ENCODE measurements at places on chromosomes 7 and 10.

DNA sequence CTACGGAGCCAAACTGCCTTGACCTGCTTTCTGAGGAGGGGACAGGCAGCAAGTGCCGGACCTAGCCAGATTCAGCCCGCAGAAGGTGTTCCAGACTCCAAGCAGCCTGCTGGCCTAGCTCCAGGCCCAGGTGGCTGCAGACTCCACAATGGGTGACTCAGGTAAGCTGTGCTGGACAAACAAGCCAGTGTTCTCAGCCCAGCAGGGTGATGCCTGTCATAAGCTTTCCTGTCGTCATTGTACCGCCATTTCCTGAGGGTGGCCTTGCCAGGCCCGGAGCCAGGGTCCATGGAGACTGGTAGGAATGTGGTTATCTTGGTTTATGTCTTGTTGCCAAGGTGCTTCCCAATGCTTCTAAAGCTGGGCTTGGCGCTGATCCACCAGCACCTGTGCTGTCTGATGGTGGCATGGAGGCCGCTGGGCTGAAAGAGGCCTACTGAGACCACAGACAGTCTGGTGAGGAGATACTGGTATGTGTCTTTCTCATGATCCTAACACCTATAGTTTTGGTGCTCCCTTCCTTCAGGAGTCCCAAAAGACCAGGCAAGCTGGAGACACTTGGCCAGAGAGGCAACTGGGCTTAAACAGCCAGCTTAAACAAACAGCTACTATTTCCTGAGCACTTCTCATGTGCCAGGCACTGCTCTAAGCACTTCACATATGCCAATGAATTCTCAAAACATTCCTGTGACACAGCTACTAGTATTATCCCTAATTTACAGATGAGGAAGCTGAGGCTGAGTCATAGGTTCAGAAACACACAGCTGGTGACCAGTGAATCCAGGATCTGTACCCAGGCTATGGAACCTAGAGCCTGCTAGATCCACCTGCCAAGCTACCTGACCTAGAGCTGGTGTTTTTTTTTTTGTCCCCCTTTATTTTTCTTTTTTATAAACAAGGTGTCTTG is 42.0 kb downstream of the ZC3HC1 start:
- peaks cover 15% of the 10 kb centered on the region for H3K4me1 ChIP-seq
- DNase-seq: no peak
- H3K36me3 ChIP-seq: no peaks in the 10 kb centered on the region
- H3K27ac ChIP-seq: no peak overlapping the region
- no peaks in the 10 kb centered on the region for H3K27me3 ChIP-seq
- no peak overlapping the region for H3K4me3 ChIP-seq

GRCh38 chr7:80639011-80639410 is 569 bp downstream of the CD36 start:
- no peak for DNase-seq
- H3K36me3 ChIP-seq: no peaks in the 10 kb centered on the region
- no peak overlapping the region for H3K4me3 ChIP-seq
- no peak overlapping the region for H3K27ac ChIP-seq
- H3K27me3 ChIP-seq: no peaks in the 10 kb centered on the region
- no peaks in the 10 kb centered on the region for H3K4me1 ChIP-seq

- peak; percentile 3 for DNase-seq
- no peaks in the 10 kb centered on the region for H3K27me3 ChIP-seq
- H3K4me3 ChIP-seq: no peak overlapping the region
- H3K4me1 ChIP-seq: no peaks in the 10 kb centered on the region
Measured at GRCh38 chr7:147771344-147771743, 819.2 kb upstream of the C7orf33 start.

- H3K4me3 ChIP-seq: no peak overlapping the region
- H3K4me1 ChIP-seq: no peaks in the 10 kb centered on the region
- H3K27ac ChIP-seq: no peak overlapping the region
- no peaks in the 10 kb centered on the region for H3K27me3 ChIP-seq
- no peak for DNase-seq
Measured at GRCh38 chr7:14196555-14196954, 207.1 kb upstream of the ETV1 start.

- no peaks in the 10 kb centered on the region for H3K36me3 ChIP-seq
- H3K27ac ChIP-seq: no peak overlapping the region
- no peak overlapping the region for H3K4me3 ChIP-seq
- H3K27me3 ChIP-seq: no peaks in the 10 kb centered on the region
Measured at GRCh38 chr10:37734971-37735370, 122.4 kb downstream of the ZNF248 start.

DNA sequence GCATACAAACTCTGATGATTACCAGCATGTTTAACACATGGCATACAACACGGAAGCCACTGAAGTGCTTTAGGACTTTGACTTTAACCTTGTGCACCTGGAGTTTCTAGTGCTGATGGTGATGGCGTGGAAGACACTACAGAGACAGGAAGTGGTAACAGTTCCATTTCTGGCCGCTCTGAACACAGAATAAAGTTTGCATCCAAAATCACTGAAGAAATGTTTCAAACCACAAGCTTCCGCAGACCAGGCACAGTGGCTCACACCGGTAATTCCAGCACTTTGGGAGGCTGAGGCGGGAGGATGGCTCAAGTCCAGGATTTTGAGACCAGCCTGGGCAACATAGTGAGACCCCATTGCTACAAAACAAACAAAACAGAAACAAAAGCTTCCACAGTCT is 40.3 kb upstream of the TNPO3 start:
- H3K36me3 ChIP-seq: no peaks in the 10 kb centered on the region
- H3K27ac ChIP-seq: no peak overlapping the region
- H3K27me3 ChIP-seq: no peaks in the 10 kb centered on the region
- no peaks in the 10 kb centered on the region for H3K4me1 ChIP-seq
- DNase-seq: no peak
- H3K4me3 ChIP-seq: no peak overlapping the region

DNA sequence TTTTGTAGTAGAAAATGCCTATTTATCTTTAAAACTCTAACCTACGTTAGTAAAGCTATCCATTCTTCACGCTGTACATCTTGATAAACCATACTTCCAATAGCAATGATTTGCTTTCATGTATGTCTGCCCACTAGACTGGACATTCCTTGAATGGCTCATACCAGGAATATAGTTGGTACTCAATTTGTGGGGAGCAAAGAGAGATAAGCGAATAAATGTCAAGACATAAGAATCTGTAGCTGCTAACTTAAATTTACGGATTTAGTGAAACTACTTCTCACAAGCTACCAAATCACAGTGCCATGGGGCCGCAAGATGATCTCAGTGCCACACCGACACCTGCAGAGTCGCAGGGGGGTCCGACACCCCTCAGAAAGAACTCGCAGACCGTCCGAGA is 763 bp upstream of the RALA start:
- no peak for DNase-seq
- H3K4me1 ChIP-seq: peaks cover 4% of the 10 kb centered on the region
- H3K27ac ChIP-seq: peak overlapping the region; percentile 92
- no peaks in the 10 kb centered on the region for H3K27me3 ChIP-seq

GRCh38 chr10:116925056-116925455 is 75.8 kb downstream of the ENO4 start:
- no peak overlapping the region for H3K27ac ChIP-seq
- DNase-seq: no peak
- H3K36me3 ChIP-seq: no peaks in the 10 kb centered on the region
- no peaks in the 10 kb centered on the region for H3K27me3 ChIP-seq
- no peak overlapping the region for H3K4me3 ChIP-seq
- no peaks in the 10 kb centered on the region for H3K4me1 ChIP-seq

- H3K4me3 ChIP-seq: no peak overlapping the region
- no peak for DNase-seq
- no peak overlapping the region for H3K27ac ChIP-seq
Measured at GRCh38 chr7:146136357-146136875, 19.8 kb downstream of the CNTNAP2 start.

DNA sequence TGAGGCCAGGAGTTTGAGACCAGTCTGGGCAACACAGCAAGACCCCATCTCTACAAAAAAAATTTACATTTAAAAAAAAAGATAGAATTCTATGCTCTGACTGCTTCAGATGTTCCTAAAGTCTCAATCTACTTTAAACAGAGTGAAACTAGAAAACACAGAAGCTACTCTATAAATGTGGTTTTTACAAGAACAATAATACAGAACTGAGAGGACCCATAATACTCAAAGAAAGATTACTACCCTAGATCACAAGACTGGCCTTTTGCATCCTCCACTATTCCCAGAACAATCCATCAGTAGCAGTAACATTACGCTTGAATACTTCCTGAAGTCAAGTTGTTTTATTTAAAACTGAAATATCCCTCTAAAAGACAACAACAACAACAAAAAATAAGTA is 119.4 kb downstream of the ZFAND4 start:
- no peaks in the 10 kb centered on the region for H3K36me3 ChIP-seq
- no peak overlapping the region for H3K27ac ChIP-seq
- no peak for DNase-seq
- no peak overlapping the region for H3K4me3 ChIP-seq

GRCh38 chr7:38675494-38676106 is 44.4 kb upstream of the AMPH start:
- H3K4me3 ChIP-seq: no peak overlapping the region
- H3K36me3 ChIP-seq: no peaks in the 10 kb centered on the region
- no peak overlapping the region for H3K27ac ChIP-seq
- H3K4me1 ChIP-seq: no peaks in the 10 kb centered on the region
- DNase-seq: no peak

- no peaks in the 10 kb centered on the region for H3K27me3 ChIP-seq
- DNase-seq: no peak
- H3K4me1 ChIP-seq: peaks cover 5% of the 10 kb centered on the region
- no peaks in the 10 kb centered on the region for H3K36me3 ChIP-seq
Measured at GRCh38 chr10:102322914-102323313, 72.6 kb upstream of the NFKB2 start.

- no peaks in the 10 kb centered on the region for H3K36me3 ChIP-seq
- H3K27ac ChIP-seq: no peak overlapping the region
- H3K4me3 ChIP-seq: no peak overlapping the region
Measured at GRCh38 chr10:44581996-44582395, 197.1 kb upstream of the CXCL12 start.

DNA sequence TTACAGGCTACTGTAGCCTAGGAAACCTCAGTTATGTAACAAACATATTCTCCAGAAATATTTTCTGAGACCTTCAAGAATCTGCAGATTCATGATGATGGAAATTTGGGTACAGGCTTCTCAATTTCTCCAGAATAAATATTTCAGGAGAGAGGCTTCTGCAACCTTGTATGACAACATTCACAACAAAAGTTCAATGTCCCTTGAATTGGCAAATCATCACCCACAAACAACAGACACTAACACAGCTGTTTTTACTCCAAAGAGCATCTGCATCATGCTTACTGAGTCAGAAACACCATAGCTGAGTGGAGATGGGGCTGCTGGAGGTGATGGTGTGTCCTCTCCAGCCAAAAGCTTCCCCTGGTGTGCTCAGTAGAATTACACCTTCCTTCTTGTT is 9.3 kb upstream of the COBL start:
- no peaks in the 10 kb centered on the region for H3K27me3 ChIP-seq
- no peaks in the 10 kb centered on the region for H3K4me1 ChIP-seq
- no peak overlapping the region for H3K27ac ChIP-seq
- no peak for DNase-seq
- H3K36me3 ChIP-seq: no peaks in the 10 kb centered on the region

DNA sequence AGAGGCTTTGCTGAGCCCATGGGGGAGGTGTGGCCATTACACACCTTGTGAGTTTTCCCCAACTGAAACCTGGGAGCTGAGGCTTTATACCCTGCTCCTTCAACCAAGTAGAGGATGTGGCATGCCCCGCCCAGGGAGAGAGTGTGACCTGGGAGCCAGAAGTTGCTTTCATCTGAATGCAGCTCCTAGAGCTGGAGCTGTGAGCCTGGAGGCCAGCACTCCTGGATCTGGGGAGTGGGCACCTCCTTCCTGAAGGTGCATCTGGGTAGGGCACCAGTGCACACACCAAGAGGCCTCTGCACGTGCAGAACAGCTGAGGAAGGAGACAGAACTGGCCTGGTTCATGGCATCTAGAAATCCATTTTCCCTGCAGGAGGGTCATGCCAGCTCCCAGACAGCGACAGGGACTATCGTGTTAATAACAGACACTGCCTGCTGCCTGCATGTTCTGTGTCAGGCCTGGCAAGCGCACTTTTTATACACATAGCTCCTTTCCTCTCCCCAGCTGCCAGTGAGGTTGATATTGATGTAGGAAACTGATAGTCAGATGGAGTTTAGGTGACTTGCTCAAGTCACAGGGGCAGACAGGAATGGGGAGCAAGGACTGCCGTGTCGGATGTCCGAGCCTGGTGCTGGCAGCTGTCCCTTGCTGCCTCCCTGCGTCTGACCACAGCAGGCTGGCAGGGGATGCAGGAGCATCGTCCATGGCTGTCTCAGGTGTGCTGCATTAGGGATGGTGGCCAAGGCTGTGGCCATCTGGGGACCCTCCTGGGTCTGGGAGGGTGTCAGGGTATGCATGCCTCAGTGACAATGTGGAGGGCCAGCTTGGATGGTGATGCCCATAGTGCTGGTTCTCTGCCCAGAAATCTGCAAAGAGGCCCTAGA is 189.9 kb upstream of the CXCL12 start:
- no peak overlapping the region for H3K27ac ChIP-seq
- no peak overlapping the region for H3K4me3 ChIP-seq
- H3K36me3 ChIP-seq: no peaks in the 10 kb centered on the region

- H3K4me3 ChIP-seq: no peak overlapping the region
- no peak overlapping the region for H3K27ac ChIP-seq
- H3K36me3 ChIP-seq: no peaks in the 10 kb centered on the region
- no peaks in the 10 kb centered on the region for H3K27me3 ChIP-seq
- H3K4me1 ChIP-seq: peaks cover 3% of the 10 kb centered on the region
- DNase-seq: no peak
Measured at GRCh38 chr7:124783271-124783670, 17.7 kb upstream of the GPR37 start.

GRCh38 chr10:73862011-73862410 is 12.3 kb downstream of the CAMK2G start:
- peaks cover 2% of the 10 kb centered on the region for H3K4me1 ChIP-seq
- H3K36me3 ChIP-seq: peaks cover 54% of the 10 kb centered on the region
- no peaks in the 10 kb centered on the region for H3K27me3 ChIP-seq
- no peak for DNase-seq
- H3K27ac ChIP-seq: no peak overlapping the region
- no peak overlapping the region for H3K4me3 ChIP-seq

GRCh38 chr7:106866298-106867281 is 1.5 kb downstream of the PIK3CG start:
- H3K27me3 ChIP-seq: no peaks in the 10 kb centered on the region
- DNase-seq: no peak
- H3K4me3 ChIP-seq: no peak overlapping the region
- no peak overlapping the region for H3K27ac ChIP-seq

GRCh38 chr10:58384999-58385783 is at the start of gene TFAM:
TSS of gene TFAM (plus strand) at chr10:58385410. CDS start at chr10:58385548, 138 bp downstream.
- peaks cover 6% of the 10 kb centered on the region for H3K36me3 ChIP-seq
- peaks cover 4% of the 10 kb centered on the region for H3K4me1 ChIP-seq
- peak; percentile 86 for DNase-seq
- peak within 1 kb of the TSS; percentile 94 for H3K27ac ChIP-seq

DNA sequence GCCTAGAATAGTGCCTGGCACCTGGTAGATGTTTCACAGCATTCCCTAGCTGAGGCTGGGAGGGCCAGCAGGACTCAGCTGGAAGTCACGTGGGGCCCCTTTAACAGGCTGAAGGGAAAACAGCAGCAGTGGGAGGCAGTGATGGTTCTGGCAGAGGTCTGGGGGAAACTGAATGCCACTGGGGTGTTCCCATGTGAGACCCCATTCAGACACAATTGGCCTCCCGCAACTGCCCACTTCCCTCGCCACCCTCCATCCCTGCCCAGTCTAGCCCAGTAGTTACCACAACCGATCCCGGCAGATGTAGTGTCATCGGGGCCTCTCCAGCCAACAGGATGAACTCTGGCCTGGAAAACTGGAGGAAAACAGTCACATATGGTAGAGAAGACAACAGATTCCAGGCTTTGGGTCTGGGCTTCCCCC is 38.3 kb downstream of the FRMPD2 start:
- H3K4me1 ChIP-seq: no peaks in the 10 kb centered on the region
- H3K27ac ChIP-seq: no peak overlapping the region
- no peaks in the 10 kb centered on the region for H3K36me3 ChIP-seq
- no peaks in the 10 kb centered on the region for H3K27me3 ChIP-seq
- DNase-seq: no peak
